Cardiac fibroblast (primary cell): ENCODE measurements at places on chromosomes 4 and X.

DNA sequence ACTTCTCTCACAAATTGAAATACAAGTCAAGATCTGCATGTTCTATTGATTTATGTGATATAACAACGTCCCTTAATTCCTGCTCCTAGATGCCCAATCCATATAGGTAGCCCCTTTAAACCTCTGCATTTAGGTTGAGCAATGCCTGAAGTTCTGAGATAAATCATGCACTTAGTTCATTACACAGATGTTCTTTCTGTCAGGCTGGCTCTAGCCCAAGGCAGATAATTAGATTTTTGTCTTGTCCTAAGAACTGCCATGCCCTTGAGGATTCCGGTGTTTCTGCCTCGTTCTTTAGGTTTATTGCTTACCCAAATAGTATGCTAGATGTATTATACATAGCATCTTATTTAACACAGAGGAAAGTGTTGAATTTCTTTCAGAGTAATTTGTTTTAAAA lies 143.1 kb downstream of the TRAM1L1 start:
- no peak for DNase-seq

GRCh38 chrX:20393944-20394343 lies 127.2 kb upstream of the RPS6KA3 start:
- peak; percentile 16 for DNase-seq

GRCh38 chrX:130086447-130087206 lies 23.7 kb downstream of the ELF4 start:
- no peak for DNase-seq

DNA sequence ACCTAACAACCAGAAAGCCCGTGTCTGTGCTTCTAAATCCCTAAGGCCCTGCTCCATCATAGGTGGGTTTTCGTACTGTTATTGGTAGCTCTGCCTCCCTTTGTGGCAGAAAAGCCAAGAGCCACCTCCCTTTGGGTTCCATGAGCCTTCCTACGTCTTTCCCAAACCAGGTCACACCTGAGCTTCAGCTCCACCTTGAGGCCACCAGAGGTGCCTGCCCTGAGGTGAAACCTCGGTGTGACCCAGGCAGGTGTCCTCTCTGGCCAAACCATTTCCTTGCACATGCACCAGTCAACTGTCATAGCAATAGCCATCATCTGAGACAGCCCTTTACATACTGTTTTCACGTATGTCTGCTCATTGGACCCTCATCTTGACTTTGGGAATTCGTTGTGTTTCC lies 188.0 kb upstream of the RBPJ start:
- no peak for DNase-seq

DNA sequence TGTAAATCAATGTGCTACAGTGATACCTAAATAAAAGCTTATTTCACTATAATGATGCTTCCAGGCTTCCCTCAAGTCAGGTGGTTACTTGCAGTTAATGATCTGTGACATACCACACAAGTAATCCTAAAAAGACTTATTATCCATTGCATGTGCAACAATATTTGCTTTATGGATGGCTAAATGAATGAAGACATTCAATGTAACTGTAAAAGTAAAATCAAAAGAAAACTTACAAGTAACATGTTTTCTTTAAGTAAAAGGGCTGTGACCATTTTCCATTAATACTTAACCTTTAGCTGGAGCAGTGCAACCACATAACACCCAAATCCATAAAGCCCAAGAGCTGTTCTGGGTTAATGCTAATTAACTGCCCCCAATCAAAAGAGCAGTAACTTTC lies 42.6 kb downstream of the RAB28 start:
- no peak for DNase-seq

DNA sequence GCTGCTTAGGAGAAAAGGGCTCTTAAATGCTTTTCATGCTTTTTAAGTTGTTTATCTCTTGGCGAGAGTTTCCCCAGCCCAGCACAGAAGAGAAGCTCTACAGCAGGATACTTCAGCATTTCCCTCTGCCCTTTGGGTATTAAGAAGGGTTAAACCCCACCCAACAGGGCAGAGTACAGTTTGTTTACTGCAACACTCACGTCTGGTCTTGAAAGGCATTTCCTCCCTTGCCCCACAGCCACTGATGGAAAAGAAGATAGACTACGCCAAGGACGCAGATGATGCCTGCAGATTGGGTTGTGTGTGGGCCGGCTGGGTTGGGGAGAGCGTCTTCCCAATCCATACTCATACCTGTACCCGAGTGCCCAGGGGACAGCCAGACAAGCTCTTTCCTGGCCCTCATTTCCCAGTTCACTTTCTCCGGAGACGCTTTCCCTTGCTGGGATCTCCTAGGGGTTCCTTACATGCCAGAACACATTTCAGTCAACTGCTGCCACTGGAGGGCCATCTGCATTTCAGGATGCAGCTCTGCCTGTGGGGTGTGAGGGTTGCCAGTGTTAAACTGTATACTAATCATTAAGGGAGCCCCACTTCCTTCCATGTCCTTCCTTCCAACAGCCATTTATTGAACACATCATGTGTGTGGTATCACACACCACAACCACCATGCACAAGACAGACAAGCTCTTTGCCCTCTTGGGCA lies 96.5 kb upstream of the DHX15 start:
- no peak for DNase-seq

DNA sequence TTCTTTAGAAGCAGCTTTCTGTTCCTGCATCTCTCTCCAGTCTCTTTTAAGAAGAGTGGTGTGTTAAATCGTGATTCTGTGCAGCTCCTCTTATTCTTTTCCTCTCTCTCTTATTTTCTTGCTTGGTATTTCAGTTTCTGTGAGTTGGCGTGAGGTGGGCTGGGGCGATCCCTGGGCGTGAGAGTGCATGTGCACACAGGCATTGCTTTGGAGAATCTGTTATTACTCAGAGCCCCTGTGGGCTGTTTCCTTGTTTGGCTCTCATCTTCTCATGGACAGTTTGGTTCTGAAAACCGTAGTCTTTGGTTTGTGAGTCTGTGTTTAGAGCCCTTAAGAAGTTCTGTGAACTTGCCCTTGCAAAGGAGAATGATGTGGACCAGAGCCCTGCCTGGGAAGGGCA lies 97.2 kb upstream of the CLNK start:
- DNase-seq = no peak

- DNase-seq = no peak
Measured at GRCh38 chr4:129645461-129645860, 549.5 kb downstream of the C4orf33 start.

DNA sequence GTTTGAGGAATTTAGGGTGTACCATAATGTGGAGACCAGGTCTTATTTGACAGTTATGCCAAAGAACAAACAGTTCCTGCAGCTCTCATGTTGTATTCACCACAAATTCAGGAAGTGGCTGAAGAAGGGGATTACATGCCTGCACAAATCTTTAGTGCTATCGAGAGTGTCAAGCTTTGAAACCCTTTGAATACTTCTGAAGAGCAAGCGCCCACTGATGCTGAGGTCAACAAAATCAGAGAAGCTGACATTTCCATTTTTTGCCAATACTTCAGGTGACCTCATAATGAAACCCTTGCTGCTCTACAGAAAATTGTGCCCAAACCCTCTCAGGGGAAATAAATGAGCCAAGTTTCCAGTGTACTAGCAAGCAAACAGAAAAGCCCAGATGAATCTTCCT lies 28.4 kb downstream of the PAK3 start:
- no peak for DNase-seq

DNA sequence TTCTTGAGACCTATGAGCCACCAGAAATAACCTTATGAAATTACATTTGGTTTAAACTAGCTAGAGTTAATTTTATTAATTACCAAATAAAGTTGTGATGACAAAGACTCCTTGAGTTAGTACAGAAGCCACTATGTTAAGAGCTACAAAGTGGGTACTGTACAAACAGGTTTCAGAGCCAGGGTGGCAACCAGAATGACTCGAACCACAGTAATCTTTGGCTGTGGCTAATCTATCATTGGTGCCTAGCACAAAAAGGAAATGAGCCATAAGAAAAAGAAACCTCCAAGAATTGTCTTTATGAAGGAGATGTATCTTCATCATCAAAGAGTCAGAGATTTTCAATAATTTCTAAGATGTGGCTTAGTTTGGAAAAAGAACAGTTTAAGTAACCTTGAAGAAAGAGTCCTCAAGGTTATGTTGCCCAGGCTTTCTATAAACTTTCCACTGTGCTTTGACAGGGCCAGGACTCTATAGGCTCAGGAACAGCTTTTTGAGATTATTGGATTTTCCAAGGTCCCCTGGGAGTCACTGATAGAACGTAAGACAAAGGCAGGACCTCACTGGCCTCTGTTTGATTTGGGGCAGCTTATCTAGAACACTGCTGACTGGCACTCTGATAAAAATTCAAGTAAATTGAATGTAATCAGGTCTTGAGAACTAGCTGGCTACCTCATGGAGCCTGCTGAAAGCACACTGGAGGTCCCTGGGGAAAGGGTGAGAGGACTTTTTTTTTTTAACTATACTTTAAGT lies 777.7 kb downstream of the STIM2 start:
- DNase-seq = no peak

DNA sequence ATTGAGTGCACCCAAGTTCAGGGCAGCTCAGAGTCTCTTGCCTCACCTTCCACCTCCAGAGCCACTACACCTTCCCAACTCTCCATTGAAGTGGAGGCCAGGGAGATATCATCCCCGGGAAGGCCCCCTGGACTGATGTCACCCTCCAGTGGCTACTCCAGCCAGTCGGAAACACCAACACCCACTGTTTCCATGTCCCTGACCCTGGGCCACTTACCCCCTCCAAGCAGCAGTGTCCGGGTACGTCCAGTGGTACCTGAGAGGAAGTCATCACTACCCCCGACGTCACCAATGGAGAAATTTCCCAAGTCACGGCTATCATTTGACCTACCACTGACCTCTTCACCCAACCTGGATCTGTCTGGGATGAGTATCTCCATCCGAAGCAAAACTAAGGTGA lies 7.8 kb upstream of the RTL5 start:
- DNase-seq = no peak

GRCh38 chr4:173214661-173215060 lies 46.0 kb downstream of the GALNT7 start:
- DNase-seq = peak; percentile 86

DNA sequence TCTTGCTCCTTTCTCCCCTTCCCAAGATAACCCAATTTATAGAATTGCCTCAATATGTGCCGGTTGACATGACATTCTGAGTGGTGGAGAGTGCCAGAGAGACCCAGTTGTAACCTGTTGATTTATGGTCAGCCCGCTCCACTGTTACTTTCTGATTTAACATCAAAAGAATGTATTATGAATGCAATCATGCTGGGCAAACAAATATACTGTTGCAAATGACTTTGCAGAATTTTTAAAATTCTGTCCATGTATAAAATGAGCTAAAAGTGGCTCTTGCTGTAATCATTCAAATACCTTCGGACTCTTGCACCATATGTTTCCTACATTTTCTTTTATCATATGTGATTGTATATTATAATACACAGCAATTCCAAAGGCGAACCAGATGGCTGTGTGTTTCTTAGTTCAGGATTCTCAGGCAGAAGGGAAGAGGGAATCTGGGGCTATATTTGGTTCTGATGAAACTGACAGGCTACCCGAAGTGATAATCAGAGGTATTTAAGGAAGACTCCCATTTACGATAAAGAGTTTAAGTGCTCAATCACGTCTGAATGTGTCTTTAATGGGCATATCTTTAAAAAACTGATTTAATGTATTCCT lies 131.7 kb downstream of the CLCN4 start:
- DNase-seq = no peak

DNA sequence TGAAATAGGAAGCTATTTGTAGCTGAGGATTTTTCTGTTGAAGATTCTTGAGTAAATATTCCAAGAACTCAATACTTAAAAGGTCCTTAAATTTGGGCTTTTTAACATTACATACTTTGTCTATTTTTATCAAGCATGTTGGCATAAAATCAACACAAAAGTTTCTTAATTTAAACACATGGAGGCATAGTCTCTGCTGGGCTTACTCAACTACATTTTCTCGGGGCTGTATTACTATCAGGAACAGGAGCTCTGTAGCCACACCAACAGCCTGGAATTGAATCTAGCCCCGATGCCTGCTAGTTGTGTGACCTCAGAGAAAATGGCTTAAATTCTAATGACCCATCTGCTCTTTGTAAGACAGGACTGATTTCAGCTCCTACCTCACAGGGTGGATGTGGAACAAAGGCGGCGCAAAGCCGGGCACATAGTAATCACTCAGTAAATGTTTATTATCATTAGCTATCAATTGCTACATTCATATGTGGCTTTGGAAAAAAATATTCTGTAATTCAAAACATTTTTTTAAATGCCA lies 207.0 kb downstream of the NSUN7 start:
- DNase-seq = peak; percentile 67

GRCh38 chr4:70399319-70399718 lies 1.6 kb downstream of the OPRPN start:
- DNase-seq = no peak

- DNase-seq = no peak
Measured at GRCh38 chr4:76615999-76616398, 181.0 kb downstream of the SHROOM3 start.

- peak; percentile 77 for DNase-seq
Measured at GRCh38 chr4:184472614-184473498, 1.5 kb downstream of the IRF2 start.

DNA sequence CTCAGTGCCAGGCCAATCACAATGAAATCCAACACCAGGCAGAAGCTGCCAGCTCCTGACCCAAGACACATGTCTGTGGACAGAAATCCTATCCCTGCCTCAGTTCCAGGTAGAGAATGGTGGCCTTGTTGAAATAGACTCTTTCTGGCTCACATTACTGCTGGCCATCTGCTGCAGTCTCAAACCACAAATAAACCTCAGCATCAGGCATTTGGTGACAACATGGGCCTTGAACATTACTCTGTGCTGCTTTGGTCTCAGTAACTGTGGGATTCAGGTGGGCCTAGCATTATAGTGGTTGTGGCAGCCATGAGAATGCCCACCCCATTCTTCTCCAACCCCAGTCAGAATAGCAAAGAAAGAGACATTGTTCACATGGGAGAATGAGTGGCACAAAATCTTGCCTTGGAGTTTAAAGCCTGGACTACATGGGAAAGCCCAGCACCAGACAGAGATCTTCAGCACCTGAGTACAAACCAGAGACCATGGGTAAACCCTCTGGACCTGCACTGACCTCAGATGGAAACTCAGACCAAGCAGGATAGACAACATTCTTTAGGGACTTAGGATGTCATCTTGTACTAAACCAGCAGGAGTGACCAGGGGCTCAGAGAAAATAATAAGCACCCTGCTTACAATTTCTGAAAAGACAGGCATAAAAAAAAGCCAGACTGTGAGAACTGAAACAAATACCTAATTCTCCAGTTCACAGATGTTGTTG lies 50.4 kb upstream of the TRAM1L1 start:
- DNase-seq = no peak

- DNase-seq = no peak
Measured at GRCh38 chr4:76276813-76277212, 25.3 kb downstream of the FAM47E start.

GRCh38 chr4:155010376-155010775 lies 198.1 kb upstream of the NPY2R start:
- no peak for DNase-seq

DNA sequence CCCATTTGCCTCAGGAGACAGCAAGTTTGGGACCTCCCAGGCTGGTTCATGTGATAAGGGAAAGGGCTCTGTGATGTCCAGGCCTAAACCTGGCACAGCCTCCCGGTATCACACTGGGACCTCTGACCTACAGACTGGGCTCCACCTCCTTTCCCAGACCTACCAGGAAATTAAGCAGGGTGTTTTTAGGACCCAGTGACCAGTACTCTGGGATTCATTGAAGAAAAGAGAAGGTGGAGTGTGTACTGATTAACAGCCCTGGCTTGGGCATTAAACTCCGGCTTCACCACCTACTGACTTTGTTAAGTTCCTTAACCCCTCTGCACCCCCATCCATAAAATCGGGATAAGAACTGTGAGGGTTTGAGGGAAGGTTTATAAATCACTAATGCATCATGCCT lies 28.6 kb downstream of the ASB9 start:
- no peak for DNase-seq
